ENCODE measurements at places on chromosomes 12 and 14.

GRCh38 chr14:51431741-51432140 is 191.7 kb downstream of the TMX1 start:
- DNase-seq: no peak

DNA sequence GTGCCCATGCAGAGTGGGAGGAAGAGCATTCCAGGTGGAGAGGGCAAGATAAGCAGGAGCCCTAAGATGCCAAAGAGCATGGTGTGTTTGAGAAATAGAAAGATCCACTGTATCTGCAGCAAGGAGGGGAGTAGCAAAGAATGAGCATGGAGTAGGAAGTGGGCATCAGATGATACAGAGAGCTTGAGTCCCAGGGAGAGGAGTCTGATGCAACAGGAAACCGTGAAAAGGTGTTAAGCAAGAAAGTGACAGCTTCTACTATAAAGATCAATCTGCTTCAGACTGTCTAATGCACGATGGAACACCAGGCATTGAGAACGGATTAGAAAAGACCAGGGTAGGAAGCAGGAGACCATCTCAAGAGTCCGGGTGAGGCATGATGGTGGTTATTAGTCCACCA is 12.3 kb upstream of the GPRC5D start:
- DNase-seq: no peak

- no peak for DNase-seq
These were observed 73.9 kb upstream of the IFNG-AS1 start for GRCh38 chr12:67915335-67915851.

- peak; percentile 69 for DNase-seq
These were observed 197.2 kb upstream of the PLEKHG7 start for GRCh38 chr12:92505254-92506231.

- DNase-seq: no peak
These were observed 9.9 kb upstream of the FICD start for GRCh38 chr12:108505129-108505528.

Data from stimulated activated CD4-positive, alpha-beta T cell treated with anti-CD3 and anti-CD28 coated beads, Interleukin-2, amount 100 ng/mL, for 4 hours (primary cell).